ENCODE measurements at places on chromosomes 3 and 15.

DNA sequence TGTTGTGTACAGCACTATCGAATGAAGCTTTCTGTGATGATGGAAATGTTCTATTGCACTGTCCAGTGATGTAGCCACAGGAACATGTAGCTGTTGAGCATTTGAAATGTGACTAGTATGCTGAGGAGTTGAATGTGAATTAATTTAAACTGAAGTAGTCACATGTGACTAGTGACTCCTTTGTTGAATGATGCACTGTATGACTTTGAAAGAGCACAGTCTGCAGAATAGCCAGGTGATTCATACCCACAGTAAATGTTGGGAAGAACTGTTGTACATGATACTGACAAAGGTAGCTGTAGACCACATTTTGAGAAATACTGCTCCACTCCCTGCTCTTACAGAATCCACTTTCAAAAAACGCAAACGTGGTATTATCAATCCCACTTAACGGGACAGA, 34.0 kb upstream of the ACTL6A start:
- no peak for DNase-seq

GRCh38 chr3:4398120-4398940, 68.7 kb downstream of the SUMF1 start:
- DNase-seq: no peak

- no peak for DNase-seq
Observed at GRCh38 chr3:160129459-160130061, 95.7 kb upstream of the C3orf80 start.

- DNase-seq: no peak
Observed at GRCh38 chr15:85494048-85494777, 113.8 kb downstream of the AKAP13 start.

DNA sequence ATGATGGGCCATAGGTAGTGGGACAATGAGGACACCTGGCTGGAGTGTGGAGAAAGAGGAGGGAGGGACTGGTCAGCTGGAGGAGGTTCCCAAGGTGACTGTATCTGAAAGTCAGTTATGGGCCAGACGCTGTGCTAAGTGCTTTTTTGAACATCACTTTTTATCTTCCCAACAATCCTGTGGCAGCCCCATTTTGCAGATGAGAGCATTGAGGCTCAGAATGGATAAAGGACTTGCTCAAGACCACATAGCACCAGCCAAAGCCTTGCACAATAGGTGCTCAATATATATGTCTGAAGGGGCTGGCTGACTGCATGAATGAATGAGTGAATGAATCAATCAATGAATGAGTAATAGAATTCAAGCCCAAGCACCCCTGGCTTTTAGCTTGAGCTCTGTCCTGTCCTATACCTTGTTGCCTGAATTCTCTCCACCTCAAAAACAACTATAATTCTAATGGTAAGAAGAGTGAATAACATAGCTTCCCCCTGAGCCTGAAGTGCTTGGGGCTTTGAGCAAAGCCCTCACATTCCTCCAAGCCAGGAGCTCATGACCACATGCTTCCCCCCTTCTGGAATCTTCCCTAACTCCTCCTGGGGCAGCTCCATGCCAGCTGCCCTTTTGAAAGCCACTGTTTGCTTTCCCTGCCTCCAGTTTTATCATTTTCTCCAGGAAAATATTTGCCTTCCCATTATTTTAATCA, 150.9 kb downstream of the RPLP1 start:
- DNase-seq: no peak

- DNase-seq: no peak
Observed at GRCh38 chr3:190384309-190384756, 3.6 kb upstream of the CLDN16 start.

GRCh38 chr3:184568924-184569829, 7.6 kb downstream of the EPHB3 start:
- DNase-seq: no peak

GRCh38 chr15:73822998-73823397, 50.4 kb upstream of the TBC1D21 start:
- no peak for DNase-seq
